ENCODE measurements at places on chromosomes 2 and 18.

GRCh38 chr2:68040078-68040477 is 22.7 kb downstream of the C1D start:
- DNase-seq: no peak

GRCh38 chr2:153487448-153487847 is 8.9 kb upstream of the RPRM start:
- no peak for DNase-seq

- DNase-seq: no peak
These were observed 56.3 kb upstream of the FZD5 start for GRCh38 chr2:207825978-207826377.

- DNase-seq: no peak
These were observed 80.2 kb upstream of the ASB18 start for GRCh38 chr2:236344446-236344845.

GRCh38 chr18:75378376-75379315 is 48.9 kb downstream of the SMIM21 start:
- no peak for DNase-seq

DNA sequence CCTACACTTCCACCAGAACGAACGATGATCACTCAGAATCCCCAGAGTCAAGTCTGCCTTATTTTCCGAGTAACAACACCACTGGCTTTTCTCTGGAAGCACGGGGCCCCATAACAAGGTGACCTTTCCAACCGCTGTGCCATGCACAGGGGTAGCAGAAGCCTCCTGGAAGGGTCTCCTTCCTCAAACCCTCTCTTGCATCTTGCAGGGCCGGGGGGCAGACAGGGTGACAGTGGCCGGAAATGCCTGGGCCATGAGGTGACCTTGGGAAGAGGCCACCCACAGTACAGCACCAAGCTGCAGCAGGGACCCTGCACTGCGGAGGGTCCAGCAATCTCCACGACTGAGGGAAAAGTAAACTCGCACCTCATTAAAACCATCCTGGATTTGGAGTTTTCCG is 108.5 kb downstream of the PXDN start:
- no peak for DNase-seq

DNA sequence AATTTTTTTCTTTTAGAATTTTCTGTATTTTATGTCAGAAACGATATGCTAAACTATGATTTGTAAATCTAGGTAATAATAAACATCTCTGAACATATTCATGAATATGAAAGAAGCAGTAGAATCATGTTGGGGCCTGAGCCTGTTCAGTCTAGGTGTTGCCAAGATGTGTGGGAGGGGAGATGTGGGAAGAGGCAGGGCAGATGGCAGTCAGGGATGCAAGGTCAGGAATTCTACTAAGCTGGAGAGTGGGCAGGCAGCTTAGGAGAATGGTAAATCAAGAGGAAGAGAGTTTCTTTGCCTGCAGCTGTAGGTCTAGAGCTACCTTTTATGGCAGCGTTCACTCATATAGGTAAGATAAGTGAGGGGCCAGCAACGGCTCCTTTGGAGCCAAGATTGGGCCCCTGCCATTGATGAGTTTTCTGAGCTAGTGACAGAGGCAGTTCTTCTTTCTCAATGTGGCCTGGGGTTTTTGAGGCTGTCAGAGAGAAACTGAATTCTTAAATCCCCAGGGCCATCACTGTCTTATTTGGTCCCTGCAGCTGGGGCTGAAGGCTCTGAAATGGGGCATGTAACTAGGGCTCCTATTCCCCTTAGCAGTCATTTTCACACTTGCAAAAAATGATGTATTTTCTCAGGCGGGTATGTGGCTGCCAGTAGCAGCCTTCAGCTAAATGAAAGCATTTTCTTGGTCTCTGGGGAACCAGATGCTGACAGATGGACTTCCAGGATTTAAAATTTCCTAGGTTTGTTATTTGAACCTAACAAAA is 232.8 kb downstream of the PIK3C3 start:
- no peak for DNase-seq

DNA sequence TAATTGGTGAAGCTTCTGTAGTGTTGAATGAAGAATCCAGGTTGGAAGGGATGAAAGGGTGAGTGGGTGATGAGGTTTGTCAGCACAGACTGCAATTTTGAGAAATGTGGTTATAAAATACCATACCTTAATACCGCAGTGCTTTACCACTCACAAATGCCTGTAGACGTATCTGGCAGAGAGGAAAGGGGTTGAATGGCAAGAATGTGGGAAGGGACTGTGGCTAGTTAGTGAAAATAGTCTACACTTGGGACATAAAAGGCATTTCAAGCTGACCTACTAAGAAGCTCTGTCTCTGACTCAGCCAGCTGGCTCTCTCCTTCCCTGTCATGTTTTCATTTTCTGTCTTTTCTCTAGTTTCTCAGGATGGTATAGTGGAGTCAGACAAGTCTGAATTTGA is 25.1 kb downstream of the CDK15 start:
- DNase-seq: no peak

GRCh38 chr2:200863782-200864175 is 679 bp downstream of the CLK1 start:
- DNase-seq: no peak

GRCh38 chr2:198347349-198347748 is 543.0 kb downstream of the PLCL1 start:
- DNase-seq: peak; percentile 7

GRCh38 chr2:228507870-228508269 is 326.4 kb upstream of the SPHKAP start:
- no peak for DNase-seq

DNA sequence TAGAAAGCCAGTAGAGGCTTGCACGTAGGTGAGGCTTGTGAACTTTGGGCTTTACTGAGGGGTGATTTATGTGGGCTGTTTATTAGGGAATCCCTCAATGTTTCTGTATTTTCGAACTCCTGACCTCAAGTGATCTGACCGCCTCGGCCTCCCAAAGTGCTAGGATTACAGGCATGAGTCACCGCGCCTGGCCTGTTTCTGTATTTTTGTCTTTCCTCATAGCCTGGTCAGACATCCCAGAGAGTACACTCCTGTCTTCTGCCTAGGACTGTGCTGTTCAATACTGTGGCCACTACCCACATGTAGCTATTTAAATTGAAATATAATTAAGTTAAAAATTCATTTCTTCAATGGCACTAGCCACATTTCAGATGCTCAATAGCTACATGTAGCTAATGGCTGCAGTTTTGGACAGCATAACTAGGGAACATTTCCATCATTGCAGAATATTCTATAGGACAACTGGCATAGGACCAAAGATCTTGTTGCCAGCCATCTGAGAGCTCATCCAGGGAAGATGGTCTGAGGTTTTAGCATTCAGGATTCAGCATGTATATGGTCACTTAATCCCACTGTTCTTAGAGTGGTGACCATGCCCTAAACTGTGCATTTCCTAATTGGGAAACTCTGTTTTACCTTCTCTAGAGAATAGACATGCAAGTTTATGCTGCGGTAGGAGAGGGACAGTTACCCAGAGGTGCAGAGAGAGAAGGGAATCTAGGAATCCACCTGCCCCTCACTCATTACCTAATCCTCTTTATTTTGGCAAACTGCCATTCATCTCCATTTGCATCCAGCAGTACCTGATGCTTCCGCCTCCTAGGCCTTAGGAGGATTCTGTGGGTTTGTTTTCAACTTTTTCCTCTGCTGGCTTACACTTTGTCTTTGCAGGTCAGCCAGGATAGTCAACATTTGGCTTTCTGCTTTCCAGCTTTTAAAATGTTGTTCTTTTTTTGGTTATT is 64.4 kb downstream of the LCLAT1 start:
- no peak for DNase-seq

GRCh38 chr18:50117863-50118262 is 77.1 kb downstream of the MYO5B start:
- no peak for DNase-seq

DNA sequence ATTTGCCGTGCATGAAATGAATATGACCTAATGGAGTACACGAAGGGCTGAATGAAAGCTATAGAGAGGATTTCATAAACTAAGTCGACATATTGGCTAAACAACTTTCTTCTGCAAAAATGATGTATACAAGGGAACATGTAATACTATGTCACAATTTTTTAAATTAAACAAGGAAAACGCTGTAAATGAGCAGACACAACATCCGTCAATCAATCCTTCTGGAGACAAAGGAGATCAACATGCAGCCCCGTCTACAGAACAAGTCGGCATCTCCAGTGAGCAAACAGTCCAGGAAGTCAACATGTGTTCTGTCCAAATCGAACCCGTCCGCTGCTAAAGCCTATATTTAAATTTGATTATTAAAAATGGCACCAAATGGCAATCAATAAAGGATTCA is 180.8 kb downstream of the TCF4 start:
- no peak for DNase-seq

DNA sequence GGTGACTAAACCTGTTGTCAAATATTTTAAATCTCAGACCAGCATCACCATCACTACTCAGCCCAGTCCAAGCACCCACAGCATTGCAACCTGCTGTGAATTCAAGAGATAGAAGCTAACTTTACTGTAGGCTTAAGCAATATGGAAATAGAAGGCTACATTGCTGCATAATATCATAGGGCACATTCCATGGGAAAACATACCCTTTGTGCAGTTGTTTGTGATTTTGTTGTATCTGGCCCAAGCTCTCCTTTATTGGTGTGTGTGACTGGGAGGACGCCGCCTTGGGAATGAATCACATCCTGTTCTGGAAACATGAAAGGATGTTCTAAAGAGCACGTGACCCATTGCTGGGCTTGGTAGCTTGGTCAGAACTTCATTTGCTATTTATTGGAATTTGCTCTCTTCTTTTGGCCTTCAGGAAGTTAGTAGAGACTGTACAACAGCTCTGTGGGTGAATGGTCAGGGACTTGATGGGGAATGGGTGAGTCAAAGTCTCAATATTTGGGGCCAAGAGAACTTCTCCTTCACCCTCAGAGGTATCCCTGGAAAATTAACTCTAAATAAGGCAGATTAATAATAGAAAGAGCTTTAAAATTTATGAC is 106.8 kb upstream of the SERPINE2 start:
- DNase-seq: no peak

GRCh38 chr2:215567504-215567903 is 131.6 kb upstream of the FN1 start:
- DNase-seq: no peak

DNA sequence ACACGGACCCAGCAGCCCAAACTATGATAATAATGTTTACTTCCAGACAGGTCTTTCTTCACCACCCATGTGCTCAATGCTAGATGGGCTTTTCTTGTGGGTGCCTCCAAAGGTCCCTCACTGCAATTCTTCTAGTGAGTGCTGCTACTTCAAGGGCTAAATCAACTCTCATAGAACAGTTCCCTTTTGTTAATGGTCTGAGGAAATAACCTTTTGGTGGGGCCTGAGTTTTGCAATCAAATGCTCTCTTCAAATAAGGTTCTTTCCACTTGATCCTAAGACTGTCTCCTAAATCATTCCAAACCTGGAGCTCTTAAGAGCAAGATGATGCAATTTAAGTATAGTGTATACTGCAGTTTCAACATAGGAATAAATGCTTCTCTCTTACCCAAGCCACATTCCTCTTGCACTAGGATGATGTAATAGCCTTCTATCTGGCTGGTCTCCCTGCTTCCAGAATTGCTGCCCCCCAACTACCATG is 6.0 kb downstream of the NEMP2 start:
- peak; percentile 44 for DNase-seq

DNA sequence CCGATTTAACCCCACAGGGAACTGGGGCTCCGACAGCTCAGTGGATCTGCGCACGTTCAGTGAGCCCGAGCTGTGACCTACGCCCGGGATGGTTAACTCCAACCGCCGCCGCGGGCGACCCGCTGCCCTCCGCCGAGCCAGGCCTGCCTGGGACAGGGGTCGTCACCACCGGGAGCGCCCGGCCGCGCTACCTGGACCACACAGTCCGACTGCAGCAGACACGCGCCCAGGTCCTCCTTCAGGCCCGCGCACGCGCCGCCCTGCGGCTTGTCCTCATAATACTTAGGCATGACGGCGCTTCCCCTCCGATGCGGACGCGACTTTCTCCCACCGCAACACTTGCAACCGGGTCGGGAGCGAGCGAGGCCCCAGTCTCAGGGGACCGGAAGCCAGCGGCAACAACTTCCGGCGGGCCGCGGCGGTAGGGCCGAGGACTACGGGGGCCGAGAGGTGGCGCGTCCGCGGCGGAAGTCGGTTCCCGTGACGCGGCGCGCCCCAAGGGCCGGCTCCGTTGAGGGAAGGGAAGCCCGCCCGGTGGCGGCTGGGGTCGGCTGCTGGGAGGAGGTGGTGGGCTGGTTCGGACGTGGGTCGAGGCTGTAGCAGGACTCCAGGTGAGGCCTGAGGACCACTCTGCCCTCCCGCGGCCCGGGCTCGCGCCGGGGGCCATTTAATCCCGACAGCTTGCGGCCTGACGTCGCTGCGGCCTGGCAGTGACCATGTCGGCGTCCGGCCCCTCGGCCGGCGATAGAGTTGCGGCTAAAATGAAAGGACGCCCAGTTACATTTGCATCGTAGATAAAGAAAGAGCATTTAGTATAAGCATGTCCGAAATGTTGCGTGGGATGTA is at the start of the genes COA5 and UNC50:
Gene COA5, minus strand, starts transcription at position 397 of the 846 bp plus-strand sequence. Its CDS starts 107 bp downstream, at position 290.
Gene UNC50, plus strand, starts transcription at position 474 of the 846 bp plus-strand sequence. CDS start 1,171 bp downstream, outside the sequence.
- peak; percentile 96 for DNase-seq

GRCh38 chr2:97808816-97809215 is 95.4 kb downstream of the ZAP70 start:
- no peak for DNase-seq

DNA sequence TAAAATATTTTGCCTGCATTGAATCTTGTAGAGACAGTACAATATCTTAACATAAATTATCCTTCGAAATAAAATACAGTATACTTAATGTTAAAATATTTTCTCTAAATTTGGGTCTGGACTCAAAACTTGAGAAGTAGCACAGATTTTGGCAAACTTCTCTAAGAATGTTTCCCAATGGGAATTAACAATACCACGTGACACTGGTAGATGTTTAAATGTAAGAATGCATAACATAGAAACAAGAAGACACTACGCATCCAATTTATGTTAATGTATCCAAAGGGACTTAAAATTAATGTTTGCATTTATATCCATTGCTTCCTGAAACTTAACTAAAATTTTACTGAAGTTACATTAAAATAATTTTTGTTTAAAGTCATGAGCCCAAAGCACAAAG is 1460.9 kb downstream of the LRP1B start:
- no peak for DNase-seq

DNA sequence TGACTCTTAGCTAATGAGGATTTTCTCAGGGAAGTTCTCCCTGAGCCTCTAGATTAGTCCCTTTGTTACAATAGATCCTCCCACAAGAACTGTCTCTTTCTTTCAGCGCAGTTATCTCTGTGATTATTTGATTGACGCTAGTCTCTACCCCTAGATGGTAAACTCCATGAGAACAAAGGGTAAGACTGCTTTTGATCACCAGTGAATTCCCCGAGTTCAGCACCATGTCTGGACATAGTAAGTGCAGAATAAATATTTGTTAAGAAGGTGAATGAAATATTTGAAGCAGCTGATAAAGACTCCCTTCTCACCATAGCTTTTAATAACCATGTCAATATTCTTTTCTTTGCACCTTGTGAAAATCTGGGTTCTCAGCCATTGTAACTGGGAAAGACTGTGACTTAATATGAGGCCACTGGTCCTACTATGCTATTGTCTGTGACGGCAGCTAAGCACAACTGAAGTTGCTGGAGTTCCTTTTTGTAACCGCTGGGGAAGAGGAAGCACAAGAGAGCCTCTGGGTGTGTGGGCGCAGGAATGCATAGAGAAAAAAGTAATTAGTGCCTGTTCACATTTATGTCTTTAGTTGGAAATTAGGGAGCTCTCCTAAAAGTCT is 214.7 kb downstream of the TGIF1 start:
- peak; percentile 90 for DNase-seq

DNA sequence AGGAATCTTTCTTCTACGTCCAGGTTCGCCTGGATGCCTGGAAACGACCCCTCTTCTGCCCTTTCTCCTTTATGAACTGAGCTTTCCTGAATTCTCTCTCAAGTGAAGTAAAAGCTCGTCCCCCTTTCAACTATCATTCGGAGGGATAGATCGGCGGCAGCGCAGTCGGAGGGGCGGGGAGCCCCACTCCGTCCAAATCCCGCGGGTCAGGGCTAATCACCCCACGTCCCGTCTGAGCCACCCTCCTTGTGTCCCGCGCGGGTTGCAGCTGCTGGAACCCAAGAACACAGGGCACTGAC is 367 bp downstream of the FBXO48 start:
- no peak for DNase-seq
